Naive thymus-derived CD8-positive, alpha-beta T cell (primary cell): ENCODE measurements at places on chromosomes 3 and 15. TPM values are rescaled to one million over a fixed set of nuclear protein-coding genes. Genes with fewer than 3 reads are reported as not detected.

SLMAP gene
- total RNA-seq = 70.6 TPM

TRPM7 gene
- 62.8 TPM for total RNA-seq

PARP15 gene
- 56.9 TPM for total RNA-seq

ANKDD1A gene
- total RNA-seq = 5.4 TPM
